NCI-H2171 (cell line): ENCODE measurements at places on chromosomes 6 and 20.
A peak's percentile ranks its signal among the peaks of the same experiment; 100 is the strongest.

DNA sequence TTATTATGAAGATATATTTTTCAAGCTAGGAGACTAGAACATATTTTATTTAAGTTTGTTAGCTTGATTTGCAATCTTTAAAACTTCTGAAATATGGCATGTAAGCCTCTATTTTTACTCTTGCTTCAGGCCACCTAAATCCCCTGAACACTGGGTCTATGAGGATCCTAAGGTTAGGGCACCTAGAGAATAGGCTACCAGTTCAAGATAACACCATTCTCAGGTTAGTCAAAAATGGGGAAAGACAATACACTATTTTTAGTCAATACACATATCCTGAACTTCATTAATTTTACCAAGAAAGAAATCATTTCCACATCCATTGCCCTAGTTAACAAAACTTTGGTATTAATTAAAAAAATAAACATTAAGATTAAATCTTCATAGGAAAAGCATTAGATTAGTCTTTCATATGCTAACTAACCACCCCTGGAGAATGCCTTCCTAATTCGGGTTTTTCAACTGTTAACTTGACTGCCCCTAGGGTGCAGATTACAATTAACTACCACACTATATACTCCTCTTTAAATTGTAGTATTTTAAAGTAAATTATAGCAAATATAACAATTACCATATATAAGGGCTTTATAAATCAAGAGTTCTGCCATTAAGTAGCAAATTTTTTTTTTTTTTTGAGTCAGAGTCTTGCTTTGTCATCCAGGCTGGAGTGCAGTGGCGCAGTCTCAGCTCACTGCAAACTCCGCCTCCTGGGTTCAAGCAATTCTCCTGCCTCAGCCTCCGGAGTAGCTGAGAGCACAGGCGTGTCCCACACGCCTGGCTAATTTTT, 6.7 kb upstream of the HSF2 start:
- no peak for DNase-seq

GRCh38 chr6:43467752-43468151, 9.6 kb upstream of the TJAP1 start:
- DNase-seq = no peak

GRCh38 chr6:161021998-161022743, 30.6 kb downstream of the MAP3K4 start:
- DNase-seq = no peak

DNA sequence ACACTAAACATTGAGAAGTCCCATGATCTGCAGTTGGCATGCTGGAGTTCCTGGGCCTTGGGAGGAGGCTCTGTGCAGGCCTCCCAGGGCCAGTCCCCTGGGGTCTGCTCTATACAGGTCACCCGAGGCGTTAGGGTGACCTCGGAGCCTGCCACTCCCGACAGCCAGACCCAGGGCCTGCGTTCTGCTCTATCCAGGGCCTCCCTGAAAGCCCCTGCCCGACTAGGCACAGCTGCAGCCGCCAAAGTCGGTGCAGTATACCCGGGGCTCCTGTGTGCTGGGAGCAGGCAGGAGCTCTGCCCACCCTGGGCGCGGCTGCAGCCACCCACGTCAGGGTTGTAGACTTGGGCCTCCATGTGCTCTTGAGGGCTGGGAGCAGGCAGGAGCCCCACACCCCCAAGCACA, 6.3 kb upstream of the OR14J1 start:
- no peak for DNase-seq

DNA sequence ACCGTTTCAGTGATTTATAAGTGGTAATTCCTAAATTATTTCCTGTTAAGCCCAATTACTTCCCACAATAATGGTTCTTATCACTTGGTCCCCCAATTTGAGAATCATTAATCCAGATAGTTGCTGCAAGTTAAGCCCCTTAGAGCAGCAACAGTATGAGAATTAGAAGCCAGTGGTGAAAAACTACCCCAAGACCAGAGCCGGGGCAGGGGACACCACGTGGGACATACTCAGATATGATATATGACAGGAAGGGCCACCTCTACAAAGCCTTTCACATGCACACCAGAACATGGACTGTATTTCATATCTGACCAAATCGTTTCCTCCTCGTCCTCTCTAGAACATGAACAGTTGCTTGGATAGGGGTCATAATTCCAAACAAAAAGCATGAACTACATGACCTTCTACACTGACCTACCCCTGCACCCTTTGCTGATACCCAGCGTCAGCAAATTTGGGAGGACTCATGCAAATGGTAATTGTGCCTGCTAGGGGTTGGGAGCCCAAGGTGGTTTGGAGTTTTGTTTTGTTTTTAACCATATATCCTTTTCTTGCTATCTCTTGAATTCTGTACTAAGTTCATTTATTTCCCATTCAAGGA, 3.9 kb downstream of the JAG1 start:
- DNase-seq = no peak

DNA sequence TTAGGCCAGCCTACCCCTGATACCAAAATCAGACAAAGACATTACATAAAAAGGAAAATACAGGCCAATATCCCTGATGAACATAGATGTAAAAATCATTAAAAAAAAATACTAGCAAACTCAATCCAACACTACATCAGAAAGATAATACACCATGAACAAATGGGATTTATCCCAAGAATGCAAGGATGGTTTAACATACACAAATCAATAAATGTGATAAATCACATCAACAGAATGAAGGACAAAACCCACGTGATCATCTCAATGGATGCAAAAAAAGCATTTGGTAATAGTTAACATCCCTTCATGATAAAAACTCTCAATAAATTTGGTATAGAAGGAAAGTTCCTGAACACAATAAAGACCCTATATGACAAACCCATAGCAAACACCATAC, 63.8 kb downstream of the SLC22A2 start:
- DNase-seq = no peak

DNA sequence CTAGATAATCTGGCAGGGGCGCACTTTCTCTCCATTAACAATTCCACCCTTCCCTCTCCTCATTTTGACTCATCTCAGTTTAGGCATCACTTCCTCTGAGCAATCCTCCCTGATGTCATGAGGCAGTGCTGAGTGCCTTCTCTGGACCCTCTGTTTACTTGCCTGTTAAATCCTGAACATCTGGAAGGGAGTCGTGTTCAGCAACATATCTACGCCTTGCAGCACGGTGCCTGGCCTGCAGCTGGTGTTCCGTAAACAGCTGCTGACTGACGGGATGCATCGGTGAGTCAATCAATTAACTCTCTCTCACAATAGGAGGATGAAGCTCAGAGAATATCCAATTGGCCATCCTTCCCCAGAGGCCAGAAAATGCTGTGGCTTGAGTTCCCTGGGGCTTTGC, 613.5 kb downstream of the PTPRT start:
- no peak for DNase-seq

DNA sequence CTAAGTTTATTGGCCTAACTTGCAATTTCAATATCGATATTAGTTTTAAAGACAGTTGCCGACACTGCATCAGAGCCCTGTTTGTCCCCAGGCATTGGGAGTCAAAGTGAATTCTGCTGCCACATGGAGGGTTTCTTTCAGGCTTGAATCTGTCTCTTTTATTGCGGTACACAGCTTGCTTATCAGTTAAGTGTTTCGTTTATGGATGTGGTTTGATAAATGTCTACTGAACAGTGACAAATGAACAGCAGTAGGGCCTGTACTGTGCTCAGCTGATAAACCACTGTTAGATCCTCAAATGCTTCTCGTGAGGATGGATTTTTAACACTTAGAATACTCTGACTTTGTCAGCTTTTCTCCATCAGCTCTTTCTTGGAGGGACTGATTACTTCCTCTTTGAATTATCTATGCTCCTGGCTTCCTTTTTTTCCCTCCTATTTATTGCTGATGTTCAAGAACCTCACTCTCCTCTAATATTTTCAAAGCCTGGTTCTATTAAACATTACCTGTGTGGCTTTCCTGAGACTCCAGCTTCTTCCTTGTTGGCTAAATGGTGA, 240.8 kb downstream of the PLCB1 start:
- no peak for DNase-seq

GRCh38 chr6:115468272-115469005, 592.3 kb downstream of the FRK start:
- DNase-seq = no peak

DNA sequence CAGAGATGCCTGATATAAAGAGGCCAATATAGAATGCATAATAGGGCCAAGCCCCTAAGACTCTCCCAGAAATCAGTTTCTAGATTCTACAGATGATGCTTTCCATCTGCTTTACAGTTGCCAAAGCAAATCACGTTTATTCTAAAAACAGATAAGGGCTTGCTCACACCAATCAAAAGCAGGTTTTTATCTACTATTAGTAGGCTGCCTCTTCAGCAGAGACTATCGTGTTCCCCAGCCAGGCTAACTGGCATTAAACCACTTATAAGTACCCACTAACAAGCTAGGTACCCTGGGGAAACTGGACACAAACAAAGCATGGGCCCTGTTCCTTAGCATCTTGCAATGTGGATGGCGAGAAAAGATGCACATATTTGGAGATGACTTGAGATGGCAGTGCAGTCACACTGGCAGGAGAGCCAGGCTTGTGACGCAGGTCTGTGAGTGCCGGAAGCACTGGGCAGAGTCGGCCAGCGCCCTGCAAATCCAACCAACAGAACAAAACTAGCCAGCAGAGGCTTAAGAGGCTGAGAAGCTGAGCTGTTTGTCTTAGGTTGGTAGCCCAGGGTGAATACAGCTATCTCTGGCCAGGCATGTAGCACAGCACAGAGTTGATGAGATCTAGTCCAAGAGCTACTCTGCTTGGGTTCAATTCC, 73.4 kb downstream of the GFOD1 start:
- DNase-seq = no peak

DNA sequence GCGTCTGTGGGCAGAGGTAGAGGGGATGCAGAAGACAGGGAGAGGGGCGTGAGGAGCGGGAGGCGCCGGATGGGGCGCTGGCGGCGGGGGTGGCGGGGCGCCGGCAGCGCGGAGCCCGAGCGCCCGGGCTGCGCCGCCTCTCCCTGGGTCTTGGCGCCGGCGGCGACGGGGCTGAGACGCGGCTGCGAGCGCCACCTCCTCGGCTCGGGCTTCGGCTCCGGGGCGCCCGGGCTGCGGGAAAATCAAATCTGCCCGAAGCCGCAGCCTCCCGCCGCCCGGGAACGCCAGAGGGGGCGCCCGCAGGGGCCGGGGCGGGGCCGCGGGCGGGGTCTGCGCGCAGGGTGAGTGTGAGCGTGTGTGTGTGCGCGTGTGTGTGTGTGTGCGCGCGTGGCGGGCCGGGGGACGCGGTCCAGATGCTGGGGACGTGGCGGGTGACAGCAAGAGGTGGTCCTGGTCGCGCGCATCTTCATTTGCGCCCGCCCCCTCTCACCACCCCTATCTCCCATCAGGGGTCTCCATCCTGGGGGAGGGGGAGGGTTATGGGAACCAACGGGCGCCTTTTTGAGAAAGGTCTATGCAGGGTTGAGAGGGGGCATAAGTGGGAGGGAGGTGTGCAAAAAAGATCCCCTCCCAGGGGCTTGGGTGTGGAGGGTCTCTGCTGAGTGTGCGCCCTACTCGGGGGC, 646 bp upstream of the CPNE5 start:
- peak; percentile 25 for DNase-seq

GRCh38 chr6:100665041-100665380, 200.3 kb upstream of the SIM1 start:
- DNase-seq = no peak

DNA sequence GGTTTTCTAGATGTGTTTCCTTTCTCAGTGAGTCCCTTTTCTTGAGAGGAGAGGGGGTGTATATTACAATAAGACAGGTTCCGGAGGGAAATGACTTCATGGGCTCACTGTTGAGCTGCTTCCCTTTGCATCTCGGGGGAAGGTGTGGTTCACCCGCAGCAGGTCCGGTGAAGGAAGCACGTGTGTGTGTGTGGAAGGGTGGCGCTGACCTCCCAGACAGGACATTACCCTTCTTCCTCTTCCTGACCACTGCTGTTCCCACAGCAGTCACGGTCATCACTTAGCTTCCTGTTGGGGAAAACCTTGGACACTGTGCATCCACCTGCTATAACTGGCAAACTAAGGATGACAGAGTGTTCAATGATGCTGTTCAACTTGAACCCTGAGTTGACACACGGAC, 83.6 kb downstream of the PLEKHG1 start:
- no peak for DNase-seq

DNA sequence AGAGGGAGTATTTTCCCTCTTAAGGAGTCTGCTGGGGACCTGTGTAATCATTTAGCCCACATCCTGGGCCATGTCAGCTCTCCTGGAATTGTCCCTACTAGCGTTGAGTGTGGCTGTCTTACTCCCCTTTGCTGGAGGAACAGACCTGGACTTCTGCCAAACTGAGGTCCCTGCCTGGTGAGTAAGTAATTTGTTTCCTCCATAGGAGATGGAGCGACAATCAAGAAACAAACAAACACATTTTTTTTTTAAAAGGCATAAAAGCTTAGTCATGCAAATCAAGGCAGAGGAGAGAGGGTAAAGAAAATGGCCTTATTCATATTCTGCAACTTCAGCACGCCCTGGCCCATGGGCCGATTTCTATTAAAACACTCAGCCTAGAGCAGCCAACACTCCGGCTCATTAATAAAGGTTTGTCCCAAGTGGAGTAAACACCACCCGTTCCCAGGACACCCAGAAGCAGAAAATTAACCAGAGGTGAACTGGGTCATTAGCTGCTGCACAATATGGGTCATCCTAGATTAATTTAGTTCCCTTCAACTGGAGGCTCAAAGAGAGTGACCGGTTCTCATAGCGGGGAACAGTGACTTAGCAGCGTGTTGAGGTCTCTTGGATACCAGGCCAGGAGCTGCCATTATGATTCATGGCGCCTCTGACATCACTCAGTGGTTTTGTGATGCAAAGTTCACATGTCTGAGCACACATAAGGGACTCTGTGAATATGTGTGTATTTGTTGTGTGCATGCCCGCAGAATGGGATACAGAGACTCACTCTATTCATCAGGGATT, 165.0 kb upstream of the SULF2 start:
- no peak for DNase-seq

DNA sequence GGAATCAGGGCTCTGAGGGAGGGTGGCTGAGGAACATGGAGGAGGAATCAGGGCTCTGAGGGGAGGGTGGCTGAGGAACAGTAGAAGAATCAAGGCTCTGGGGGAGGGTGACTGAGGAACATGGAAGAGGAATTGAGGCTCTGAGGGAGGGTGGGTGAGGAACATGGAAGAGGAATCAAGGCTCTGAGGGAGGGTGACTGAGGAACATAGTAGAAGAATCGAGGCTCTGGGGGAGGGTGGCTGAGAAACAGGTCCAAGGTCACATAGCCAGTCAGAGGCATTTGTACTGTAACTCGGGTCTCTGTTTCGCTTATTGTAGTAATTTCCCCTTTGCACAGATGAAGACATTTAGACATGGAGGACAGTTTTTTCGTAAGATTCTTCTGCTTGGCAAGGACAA, 164.8 kb downstream of the SOBP start:
- DNase-seq = no peak

- no peak for DNase-seq
These were observed 147.3 kb downstream of the DLL1 start for GRCh38 chr6:170143401-170144150.

DNA sequence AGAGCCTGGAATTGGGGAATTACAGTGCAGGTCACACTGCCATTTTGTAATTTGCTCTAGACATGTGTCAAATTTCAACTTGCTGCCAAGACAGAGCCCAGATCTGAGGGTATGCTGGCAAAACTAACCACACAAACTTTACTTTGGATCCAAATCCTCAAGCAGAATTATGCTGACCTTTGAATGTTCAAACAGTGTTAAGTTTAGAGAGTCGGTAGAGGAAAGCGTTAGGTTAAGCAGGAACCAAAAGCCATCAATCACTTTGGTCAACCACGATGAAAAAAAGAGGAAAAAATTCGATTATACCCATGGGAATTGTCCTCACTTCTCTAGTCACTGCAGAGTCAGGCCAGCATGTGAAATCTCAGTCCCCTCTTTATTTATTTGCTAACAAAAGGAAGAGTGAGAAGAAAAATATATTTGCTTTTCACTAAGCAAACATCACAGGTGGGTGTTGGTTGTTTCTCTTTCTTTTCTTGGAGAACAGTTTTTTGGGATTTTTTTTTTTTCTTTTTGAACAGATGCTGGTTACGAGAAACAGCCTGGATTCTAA, 105.1 kb upstream of the ADGRF1 start:
- no peak for DNase-seq
